Ecto neural progenitor cell (in vitro differentiated cells): ENCODE measurements at places on chromosomes 11 and 22.

DNA sequence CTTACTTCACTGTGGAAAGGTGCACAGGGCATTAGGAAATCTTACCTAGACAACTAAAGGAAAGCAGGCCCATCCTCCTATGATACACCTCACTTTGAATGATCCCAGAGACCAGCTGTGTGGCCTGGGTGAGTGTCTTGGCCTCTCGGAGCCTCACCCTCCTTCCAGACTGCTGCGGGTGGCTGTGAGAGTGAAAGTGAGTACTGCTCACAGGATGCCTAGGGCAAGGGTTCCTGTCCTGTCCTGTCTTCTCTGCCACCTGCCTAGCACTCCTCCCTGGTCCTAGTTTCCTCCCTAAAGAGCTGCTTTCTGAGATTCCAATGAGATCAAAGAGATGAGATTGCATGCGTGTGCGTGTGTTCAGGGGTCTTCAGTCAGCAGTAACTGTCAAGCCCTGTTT, 19.5 kb upstream of the ADORA2A start:
- no peak for DNase-seq

- DNase-seq, result no peak
Measured at GRCh38 chr11:19294444-19294843, 53.7 kb upstream of the E2F8 start.

DNA sequence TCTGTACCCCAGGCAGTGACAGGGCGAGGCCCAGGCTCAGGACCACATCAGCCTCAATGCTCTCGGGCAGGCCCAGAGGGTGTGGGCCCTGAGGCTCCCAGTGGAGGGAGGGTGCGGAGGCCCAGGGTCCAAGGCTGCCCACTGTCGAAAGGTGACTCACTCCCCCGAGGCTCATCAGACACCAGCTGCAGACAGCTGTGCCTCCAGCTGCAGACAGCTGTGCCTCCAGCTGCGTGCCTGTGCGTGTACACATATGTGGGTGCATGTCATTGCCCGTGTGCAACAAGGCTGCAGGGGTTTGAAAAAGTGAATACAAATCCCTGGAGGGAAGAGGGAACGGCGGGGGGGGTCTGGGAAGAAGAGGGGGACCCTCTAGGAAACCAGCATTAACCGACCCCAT, 134.3 kb downstream of the BRD1 start:
- no peak for DNase-seq

DNA sequence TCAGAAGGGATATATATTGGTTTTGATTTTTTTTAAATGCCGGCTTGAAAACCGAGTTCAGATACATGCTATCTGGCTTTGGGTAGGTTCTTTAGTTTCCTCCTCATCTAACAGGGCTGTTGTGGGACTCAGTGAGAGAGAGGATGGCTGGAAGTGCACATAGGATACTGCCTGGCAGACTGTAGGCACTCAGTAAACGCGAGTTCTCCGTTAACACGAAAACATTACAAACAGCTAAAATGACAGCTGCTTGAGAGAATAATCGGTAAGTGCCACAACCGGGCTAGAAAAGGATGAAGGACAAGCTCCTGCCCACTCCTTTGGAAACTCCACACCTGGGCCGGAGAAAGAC, 369 bp downstream of the XRRA1 start:
- no peak for DNase-seq

GRCh38 chr11:118699506-118700220, 20.2 kb upstream of the TREH start:
- no peak for DNase-seq
